HT-29 (cell line): ENCODE measurements at places on chromosomes 3 and 15. TPM values are rescaled to one million over a fixed set of nuclear protein-coding genes. Genes with fewer than 3 reads are reported as not detected.

DNA sequence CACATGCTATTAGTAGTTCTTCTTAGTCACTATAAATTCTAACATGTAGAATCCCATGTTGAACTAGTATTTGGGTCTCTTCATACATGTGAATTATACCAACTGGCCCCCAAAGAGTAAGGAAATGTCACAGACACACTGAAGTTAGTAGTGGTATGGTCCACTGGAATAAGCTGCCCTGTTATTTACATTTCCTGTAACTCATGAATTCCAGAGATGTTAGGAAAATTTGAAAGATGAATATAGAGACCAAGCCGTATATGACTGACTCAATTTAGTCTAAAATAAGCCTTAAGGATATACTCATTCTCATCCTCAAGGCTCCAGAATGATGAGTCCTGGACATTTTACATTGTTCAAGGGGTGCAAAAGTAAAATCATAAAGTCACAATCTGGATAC lies 81.2 kb downstream of the FBXL22 start:
- no peak for DNase-seq

DNA sequence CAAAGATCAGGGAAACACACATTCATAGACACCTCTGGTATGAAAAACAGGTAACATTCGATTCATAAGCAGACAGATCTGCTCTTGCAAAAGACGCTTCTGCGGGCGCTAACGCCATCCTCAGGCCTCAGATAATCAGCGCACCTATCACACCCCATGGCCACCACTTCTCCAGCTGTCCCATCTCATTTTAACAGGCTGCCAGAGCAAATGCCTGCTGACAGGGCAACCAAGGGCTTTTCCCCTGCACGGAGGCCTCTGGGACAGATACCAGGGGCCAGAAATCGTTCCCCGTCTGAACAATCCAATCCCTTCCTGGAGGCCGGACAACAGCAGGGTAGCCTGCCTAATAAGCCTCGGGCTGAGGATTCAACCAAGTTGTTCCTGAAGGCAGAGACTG lies 15.2 kb downstream of the ABCC5 start:
- DNase-seq = no peak

DNA sequence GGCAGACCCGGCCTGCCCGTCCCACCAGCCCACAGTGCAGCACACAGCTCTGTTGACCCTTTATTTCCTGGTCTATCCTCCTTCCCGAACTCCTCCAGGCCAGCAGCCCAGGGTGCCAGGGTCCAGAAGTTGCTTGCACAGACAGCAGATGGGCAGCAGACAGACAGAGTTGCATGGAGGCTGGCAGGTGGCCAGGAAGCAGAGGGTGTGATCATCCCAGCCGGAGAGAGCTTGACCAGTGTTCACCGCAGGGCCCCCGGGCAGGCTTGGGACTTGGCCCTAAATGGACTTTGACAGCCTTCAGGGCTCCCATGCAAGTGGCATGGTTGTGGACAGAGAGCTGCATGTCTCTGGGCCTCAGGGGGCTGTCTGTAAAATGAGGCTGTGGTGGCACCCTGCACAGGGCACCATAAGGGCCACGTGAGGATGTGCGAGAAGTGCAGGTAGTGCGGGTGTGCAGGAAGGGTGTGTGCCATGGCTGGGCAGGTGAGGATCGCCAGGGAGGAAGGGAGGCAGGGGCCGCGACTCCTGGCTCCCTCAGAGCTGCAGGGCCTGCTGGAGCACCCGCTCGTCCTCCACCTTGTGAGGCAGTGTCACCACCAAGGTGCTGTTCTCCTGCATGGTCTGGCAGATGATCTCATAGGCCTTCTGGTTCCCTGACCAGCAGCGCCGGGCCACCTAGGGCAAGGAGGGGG lies 6.3 kb upstream of the ZXDC start:
- DNase-seq = no peak

DNA sequence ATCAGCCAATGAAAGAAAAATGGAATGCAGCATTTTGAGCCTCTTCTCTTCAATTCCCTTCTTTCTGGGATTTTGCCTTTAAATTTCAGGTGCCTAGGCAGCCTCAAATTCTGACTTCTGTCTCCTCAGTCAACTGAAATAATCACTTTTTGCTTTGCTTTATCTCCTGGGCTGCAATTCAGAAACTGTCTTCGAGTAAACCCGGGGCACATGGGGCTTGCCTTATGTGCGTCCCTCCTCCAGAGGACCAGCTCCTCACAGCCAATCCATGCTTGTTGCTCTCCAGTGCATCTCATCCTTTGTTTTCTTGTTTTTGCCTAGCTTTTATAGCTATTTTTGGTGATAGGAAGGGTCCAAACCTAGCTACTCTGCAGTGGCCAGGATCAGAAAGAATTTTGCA lies 8.8 kb downstream of the RTP3 start:
- DNase-seq = no peak

Gene RLBP1
- 0.18 TPM in 1 of 2 replicates, not detected in the other for total RNA-seq

Gene SPESP1
- total RNA-seq = not detected in 2 replicates

Gene MUSTN1
- total RNA-seq = not detected in 2 replicates

Gene GHSR
- total RNA-seq = not detected in 2 replicates

Gene ZBTB20
- 7.9 and 11.0 TPM in 2 replicates for total RNA-seq

Gene NGLY1
- 10.4 and 17.8 TPM in 2 replicates for total RNA-seq
